SW 1271 (cell line): ENCODE measurements at places on chromosomes 1 and 21.

- DNase-seq: no peak
Observed at GRCh38 chr1:5718831-5719632, 273.2 kb downstream of the NPHP4 start.

GRCh38 chr1:217268058-217268457 lies 362.8 kb downstream of the GPATCH2 start:
- DNase-seq: no peak

- no peak for DNase-seq
Observed at GRCh38 chr1:212461916-212462660, 29.4 kb downstream of the NENF start.

DNA sequence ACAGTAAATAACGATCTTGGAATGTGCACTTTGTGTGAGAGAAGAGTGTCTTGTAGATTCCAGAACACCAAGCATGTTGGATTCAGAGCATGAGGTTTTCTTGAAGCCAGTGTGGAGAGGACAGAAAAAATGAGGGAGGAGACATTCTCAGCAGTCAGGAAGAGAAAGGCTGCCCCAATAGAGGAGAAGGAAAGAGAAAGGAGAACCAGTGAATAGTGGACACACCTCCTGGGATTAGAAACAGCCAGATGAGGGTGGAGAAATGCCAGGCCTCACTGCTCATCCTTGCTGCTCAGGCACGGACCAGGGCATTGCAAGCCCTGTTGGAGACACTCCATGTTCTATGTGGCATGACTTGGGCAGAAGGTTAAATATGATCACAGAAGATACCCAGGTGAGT lies 69.0 kb upstream of the KAZN start:
- no peak for DNase-seq

GRCh38 chr1:86156566-86157455 lies at the start of gene COL24A1:
Gene COL24A1, minus strand, starts transcription at chr1:86156772. Its CDS starts 376 bp downstream, at chr1:86156396.
- DNase-seq: no peak

- no peak for DNase-seq
Observed at GRCh38 chr1:244657421-244657820, 4.5 kb downstream of the DESI2 start.

DNA sequence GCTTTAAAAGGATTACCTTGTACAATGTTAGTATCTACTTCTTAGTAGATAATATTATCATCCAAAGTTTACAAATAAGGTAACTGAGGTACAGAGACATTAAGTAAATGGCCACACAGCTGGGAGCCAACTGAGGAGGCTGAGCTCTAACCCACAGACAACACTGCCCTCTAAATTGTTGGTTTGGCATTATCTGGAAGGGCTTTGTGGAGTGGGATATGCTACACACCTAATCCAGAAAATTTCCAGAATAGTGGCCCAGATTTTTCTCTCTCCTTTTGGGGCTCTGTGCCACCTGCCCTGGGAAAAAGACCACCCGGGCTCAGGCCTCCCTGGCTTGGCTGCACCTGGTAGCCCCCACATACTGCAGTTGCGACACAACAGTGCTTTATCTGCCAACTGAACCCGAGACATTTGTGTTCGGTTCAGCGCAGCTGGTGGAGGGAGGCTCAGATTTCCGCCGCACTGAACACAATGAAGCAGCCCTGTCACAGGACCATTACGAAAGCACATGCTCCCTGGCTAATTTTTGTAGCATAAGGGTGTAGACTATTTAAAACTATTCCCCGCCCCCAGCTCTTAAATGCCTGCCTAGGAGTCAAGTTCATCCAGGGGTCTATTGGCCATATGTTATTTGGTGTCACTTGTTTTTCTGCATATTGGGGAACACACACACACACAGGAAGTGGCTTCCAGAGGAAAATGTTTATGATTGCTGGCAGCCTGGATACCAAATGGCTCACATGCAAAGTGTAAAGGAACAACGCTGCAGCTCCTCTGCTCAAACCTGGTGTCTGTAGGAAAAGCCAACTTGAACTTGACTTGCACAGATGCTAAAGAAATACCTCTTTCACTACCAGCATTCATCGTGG lies 92.3 kb upstream of the ESRRG start:
- no peak for DNase-seq

DNA sequence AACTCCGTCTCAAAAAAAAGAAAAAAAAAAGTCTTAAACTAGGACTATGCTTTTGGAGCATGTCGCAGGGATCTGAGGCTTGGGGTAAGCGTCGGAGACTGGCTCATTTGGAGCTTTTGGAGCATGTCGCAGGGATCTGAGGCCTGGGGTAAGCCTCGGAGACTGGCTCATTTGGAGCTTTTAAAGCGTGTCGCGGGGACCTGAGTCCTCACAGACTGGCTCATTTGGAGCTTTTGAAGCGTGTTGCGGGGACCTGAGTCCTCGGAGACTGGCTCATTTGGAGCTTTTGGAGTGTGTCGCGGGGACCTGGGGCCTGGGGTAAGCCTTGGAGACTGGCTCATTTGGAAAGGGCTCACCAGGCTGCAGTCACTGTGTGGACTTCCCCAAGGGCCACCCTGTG lies 13.6 kb upstream of the TSPEAR start:
- DNase-seq: no peak

GRCh38 chr1:218365226-218365999 lies 20.3 kb downstream of the TGFB2 start:
- DNase-seq: no peak

GRCh38 chr1:40404670-40405462 lies 31.3 kb downstream of the SMAP2 start:
- peak; percentile 25 for DNase-seq

- no peak for DNase-seq
Observed at GRCh38 chr1:145740269-145740668, 21.0 kb downstream of the CD160 start.

- no peak for DNase-seq
Observed at GRCh38 chr1:12113433-12114339, 50.6 kb downstream of the TNFRSF8 start.

- DNase-seq: no peak
Observed at GRCh38 chr1:119966020-119966419, 69.7 kb upstream of the ADAM30 start.

GRCh38 chr1:207227131-207227630 lies 94.3 kb upstream of the CD55 start:
- no peak for DNase-seq

GRCh38 chr1:66247415-66248208 lies 286.3 kb upstream of the SGIP1 start:
- DNase-seq: no peak

- DNase-seq: no peak
Observed at GRCh38 chr1:197356723-197357533, 88.9 kb downstream of the CRB1 start.

GRCh38 chr1:168693872-168694238 lies 35.2 kb downstream of the DPT start:
- DNase-seq: no peak

GRCh38 chr1:66699213-66699612 lies 53.0 kb upstream of the DYNLT5 start:
- no peak for DNase-seq

- DNase-seq: no peak
Observed at GRCh38 chr1:83593073-83593472, 405.9 kb downstream of the TTLL7 start.

- no peak for DNase-seq
Observed at GRCh38 chr1:2803931-2804627, 2.6 kb upstream of the TTC34 start.

DNA sequence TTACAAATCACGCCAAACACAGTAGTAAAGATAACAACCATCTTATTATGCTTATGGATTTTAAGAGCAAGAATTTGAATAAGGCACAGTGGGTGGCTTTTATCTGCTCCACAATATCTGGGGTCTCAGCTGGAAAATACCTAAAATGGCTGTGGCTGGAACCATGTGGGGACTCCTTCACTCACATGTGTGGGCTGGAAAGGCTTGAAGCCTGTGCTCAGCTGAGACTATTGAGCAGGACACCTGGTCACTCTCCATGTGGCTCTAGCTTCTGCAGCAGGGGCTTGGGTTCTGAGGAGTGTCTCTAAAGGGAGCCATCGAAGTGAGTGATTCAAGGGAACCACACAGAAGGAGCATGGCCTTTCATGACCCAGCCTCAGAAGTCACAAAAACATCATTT lies 239.6 kb upstream of the B3GALT2 start:
- DNase-seq: no peak

DNA sequence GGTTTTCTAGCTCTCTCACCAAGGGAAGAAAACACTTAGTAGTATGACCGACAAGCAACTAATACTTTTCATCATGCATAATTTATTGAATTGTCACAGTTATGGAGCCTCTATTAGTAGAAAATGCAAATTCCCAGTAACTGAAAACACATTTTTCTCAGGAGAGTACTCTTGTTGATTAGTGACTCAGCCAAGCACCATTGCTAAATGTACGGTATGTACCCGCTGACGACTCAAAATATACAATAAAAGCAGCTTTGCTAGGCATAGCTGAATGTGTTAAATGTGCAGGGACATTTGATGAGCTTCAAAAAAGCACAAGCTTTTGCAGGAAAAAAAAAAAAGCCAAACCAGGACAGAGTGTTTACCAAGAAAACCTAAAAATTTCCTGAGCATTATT lies 63.9 kb downstream of the WDR64 start:
- no peak for DNase-seq

DNA sequence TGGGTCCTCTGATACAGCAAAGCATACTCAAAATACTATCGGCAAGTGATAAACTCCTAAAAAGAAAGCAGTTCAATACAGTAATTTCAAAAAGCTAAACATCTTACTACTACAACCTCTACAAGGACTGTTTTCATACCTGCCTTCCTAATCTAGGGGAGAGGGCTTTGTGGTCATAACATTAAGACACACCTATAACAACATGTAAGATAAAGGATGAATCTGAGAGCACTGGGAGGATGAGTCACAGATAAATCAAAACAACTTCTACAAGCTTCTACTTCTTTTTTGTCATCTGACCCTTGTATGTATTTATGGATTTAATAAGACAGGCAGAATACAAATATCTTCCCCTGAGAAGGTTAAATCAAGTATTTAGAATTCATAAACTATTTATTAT lies 40.0 kb downstream of the LTN1 start:
- no peak for DNase-seq

- DNase-seq: no peak
Observed at GRCh38 chr1:155909894-155910293, 1.3 kb downstream of the RIT1 start.

DNA sequence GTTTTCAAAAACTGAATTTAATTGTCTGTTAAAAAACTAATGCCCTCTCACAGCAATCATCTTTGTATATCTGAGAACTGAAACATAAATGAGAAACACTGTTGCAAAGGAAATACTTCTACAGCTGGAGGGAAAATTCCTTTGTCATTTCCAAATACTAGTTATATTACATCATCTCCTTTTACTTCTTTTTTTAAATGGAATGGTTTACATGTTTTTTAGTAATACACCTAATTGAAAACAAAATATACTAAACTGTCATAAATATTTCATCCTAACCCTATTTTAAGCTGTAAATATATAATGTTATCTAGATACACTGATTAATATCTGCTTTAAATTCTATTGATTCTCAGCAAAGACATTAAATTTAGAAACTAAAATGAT lies 19.1 kb downstream of the CDC42BPA start:
- no peak for DNase-seq

DNA sequence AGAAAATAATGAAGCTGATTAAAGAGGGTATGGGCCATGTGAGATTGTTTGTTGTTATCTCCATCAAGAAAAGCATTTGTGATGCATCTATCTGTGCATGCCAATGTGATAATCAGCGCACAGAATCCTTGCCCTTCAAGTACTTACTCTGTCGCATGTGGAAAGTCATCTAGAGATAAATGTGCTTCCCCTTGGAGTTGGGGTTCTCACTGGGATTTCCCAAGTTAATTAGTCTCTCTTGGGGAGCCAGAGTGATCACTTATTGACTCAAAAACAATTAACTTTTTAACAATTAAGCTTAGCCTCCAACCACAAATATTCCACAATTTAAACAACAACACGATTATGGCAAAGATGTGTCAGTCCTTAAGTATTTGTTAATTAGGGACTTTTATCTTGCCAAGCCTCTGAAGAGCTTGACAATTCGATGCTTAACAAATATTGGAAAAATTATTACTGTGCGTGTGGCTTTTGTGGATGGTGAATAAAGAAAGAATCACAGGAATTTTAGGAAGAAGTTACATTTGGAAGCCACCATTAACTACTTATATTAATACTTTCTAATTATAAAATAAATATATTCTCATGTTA lies 17.5 kb downstream of the RHOU start:
- no peak for DNase-seq

DNA sequence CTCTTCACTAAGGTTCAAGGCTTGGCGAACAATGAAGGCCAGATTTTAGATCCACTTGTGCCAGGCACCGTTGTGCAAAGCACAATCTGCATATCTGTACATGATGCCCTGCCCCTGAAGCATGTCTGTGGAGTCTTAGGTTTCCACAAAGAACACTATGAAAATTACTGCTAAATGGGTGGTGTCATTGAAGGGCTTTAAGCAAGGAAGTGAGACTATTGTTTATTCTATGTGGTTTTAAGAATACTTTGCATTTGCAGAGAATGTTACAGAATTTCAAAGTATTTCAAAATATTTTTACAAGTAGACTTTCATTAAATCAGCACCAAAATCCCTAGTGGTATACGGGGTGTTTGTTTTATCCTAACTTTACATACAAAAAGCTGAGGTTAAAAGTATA lies 8.8 kb downstream of the TSEN15 start:
- no peak for DNase-seq

- DNase-seq: no peak
Observed at GRCh38 chr1:26346274-26347033, 7.5 kb downstream of the CRYBG2 start.

- DNase-seq: no peak
Observed at GRCh38 chr1:213083112-213083445, 32.0 kb downstream of the RPS6KC1 start.

DNA sequence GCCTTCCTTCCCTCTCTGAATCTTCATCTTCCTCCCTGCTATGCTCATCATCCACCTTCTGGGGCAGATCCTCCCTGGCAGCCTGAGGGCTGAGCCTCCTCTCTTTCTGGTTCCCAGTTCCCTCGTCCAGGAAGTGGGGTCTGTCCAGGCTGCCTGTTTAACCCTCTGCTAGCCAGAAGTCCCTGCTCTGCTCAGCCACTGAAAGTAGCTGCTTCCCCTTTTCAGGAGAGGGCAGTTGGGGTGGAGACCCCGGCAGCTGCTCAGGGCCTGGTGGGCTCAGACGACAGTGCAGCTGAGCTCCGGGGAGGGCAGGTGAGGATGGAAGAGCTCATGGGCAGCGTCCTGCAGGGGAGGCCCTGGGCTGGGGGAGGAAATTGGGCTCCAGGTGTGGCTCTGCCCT lies 43.1 kb upstream of the ETV3 start:
- no peak for DNase-seq

DNA sequence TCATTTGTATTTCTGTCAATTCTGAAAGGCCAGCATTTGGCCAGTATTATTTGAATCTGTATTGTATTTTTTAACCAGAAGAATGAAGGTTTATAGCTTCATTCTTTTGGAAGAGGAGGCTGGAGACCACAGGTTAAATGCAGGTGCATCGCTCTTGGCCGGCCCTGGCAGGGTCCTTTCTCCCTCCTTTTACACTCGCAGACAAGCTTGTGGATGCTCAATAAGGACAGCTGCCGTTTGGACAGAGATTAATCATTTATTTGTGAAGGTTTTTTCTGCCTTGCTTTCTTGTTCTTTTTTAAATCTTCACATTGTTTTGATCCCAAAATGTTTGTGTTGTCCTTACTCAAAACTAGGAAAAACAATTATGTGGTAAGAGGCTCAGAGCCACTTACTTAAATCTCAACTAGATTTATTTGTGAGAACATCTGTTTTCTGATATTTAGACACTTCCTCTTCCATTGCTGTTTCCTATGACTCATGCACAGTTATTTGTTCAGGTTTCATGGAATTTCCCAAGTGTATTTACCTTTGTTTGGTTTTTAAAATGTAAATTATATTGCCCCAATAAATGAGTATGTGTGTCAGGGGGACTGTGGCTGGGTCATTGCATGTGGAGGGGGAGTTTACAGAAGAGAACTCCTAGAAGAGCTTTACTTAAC lies 46.7 kb upstream of the LAMC2 start:
- no peak for DNase-seq
